ENCODE measurements at places on chromosomes 1 and 21.

DNA sequence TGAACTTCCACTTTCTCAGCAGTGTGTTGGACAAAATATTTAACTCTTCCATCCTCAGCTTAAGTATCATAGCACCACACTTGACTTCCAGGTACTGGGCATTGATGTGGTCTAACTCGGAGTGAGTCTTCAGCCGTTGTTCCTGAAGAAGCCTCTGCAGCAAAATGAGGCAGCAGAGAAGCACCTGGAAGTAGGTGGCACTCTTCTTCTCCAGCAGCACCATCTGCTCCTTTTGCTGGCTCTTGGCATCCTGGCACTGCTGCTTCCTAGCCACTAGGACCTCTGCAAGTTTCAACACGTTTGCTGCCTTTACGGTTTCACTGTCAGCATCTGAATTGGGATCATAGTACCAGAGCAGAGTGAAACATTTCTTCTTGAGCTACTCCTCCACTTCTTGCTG lies 162.5 kb upstream of the GORAB start:
- DNase-seq: no peak

DNA sequence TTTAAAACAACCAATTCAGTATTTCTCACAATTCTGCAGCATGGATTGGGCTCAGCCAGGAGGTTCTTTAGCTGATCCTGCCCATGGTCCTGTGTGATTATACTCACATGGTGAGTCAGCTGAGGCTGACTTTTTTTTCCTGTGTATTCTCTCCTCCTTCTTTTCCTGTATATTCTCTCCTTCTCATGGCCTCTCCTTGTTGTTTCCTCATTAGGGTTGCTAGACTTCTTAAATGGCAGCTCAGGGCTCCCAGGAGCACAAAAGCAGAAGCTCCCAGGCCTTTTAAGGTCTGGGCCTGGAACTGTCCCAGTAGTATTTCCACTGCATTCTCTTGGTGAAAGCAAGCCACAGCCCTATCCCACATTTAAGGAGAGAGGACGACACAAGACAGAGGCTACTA lies 26.8 kb downstream of the VANGL1 start:
- peak; percentile 20 for DNase-seq

DNA sequence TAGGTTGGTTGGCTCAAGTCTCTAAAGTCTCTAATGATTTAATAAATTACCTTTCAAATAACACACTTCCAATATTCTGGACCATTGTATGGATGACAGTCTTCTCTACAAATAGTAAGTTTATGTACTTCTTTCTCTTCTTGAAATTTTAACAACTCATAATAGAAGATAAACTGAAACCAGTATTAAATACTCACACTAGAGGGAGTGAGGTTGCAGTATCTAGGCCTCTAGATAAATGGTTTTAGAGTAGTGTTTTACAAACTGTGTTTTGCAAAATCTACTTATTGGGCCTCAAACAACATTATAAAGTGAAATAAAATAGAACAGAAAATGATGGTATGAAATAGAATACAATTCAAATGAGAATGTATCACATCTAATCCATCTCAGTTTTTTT lies 479.9 kb upstream of the BRINP3 start:
- no peak for DNase-seq

DNA sequence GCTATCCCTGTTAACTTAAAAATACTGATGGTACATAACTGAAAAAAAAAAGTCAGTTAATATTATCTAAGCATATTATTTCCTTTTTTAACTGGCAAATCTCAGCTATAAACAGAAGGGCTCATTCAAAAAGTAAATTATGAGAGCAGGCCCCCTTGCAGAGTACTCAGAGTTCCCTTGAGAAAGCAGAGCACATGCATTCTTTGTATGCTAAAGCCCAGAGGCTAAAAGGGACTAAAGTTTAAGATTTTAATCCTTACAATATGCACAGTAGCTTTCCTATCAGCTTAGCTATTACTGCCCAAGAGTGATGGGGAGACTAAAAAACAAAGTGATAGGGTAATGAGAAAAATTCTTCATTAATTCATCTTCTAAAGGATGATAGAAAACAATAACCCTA lies 18.5 kb downstream of the SLC16A1 start:
- DNase-seq: no peak

- DNase-seq: no peak
Observed at GRCh38 chr1:25782608-25783201, 17.3 kb upstream of the SELENON start.

DNA sequence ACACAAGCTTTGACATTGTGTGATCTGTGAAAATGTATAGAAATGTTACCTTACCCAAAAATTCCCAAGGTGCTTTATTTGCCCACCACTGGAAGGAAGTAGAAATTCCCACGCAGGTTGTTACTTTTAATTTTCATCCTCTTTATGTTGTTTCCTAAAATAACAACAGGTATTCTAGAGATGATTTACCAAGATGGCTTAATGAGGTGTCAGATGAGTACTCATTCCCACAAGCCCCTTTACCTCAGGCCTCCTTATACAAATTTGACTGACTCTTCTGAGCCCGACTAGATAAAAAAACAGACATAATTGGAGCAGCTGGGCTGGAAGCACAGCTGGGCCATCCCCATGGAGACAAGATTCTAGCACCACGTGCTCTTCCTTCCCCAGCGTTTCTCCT lies 114.6 kb downstream of the LIPI start:
- no peak for DNase-seq

DNA sequence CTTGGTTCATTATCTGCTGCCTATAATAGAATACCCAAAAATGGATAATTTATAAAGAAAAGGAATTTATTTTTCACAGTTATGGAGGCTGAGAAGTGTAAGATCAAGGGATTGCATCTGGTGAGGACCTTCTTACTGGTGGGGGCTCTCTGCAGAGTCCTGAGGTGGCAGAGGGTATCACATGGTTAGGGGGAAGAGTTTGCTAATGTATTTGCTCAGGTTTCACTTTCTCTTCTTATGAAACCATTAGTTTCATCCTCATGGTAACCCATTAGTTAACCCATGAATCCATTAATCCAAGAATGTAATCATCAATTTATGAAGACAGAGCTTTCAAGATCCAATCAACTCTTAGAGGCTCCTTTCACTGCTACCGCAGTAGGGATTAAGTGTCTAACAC lies 120.6 kb downstream of the DNM3 start:
- DNase-seq: no peak

GRCh38 chr1:116485071-116485735 lies 85.6 kb downstream of the CD58 start:
- DNase-seq: peak; percentile 68

DNA sequence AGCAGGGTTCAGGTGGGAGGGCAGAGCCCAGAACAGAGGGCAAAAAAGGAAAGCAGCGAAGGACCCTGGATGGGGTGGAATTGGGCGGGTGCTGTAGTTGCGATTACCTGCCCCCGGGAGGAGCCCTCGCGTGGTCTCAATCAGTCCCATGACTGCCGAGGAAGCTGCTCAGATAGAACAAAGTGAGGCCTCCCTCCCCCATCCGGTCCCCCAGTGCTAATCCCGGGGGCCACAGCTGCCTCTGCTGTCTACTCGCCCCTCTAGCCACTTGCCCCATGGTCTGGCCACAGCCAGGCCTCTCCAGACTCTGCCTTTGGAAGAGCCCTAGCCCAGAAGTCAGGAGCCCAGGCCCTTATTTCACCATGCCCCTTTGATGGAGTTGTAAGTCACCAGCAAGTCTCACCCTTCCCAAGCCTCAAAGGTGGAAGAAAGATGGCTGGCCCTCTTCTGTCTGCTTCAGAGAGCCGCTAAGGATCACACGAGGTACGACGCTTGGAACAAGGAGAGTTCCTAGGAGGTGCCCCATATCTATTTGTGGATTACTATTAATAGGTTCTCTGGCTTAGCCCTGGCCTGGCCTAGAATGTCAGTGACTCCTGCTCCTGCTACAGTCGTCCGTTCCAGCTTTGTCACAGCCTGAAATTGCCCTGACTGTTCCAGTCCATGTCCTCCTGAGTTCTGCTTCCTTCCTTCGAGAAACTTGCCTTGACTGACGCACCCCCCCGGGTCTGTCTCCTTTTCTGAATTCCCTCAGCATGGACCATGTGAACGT lies 16.4 kb downstream of the ECHDC2 start:
- peak; percentile 17 for DNase-seq

- no peak for DNase-seq
Observed at GRCh38 chr1:75198761-75199160, 64.6 kb downstream of the LHX8 start.

DNA sequence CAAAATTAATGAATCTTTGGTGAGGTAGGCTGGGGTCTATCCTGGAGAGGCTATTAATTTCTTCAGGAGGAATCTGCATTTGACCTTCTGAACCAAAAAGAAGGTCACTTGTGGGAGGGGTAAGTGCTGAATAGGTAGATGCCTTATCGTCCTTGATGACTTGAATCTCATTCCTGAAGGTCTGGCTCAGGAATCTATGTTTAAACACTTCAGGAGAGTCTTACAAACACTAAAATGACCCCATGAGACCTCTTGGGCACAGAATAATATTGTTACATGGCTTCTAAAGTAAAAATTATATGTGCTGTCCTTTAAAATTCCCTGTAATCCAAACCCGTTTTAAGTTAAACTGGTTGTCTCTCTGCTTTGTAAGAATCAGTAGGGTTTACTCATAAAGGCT lies 55.0 kb upstream of the FGGY start:
- no peak for DNase-seq

GRCh38 chr1:175118375-175119367 lies 51.0 kb downstream of the TNN start:
- no peak for DNase-seq

DNA sequence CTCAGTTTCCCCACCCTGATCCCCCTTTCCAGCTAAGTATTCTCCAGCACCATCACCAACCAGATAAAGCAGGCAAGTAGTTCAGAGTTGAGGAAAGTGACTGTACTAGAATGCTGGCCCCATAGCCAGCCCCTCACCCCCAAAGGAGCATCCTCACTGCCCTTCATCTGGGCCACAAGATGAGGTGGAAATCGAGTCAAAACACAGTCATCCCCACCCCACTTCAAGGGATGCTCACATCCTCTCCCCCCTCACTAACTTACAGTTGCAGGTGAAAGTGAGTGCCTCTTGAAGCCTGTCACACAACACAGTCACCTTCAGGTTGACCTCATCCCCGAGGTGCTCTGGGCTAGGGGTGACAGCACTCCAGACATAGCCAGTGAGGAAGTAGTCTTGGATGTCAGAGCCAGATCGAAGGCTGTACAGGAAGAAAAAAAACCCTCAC lies 30.4 kb downstream of the PIK3C2B start:
- DNase-seq: no peak

DNA sequence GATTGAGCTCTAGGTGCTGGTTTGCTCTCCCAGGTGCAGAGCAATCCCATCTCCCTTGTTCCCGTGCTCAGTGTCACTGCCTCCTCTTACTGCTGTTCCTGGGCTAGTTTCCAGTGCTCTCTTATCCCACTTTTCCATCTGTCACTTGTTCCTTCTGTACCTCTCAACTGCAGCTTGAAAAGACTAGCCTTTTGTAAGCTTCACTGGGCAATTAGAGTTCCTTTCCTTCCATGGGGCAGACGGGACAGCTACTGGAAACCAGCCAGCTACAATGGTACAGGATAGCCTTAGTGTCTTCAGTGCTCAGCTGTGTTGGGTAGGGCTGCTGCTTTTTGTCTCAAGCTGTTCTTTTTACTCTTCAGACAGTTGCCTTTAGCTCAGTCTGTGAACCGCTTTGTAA lies 31.6 kb downstream of the AGT start:
- no peak for DNase-seq

GRCh38 chr1:54407404-54408146 lies 1.4 kb upstream of the SSBP3 start:
- peak; percentile 91 for DNase-seq

DNA sequence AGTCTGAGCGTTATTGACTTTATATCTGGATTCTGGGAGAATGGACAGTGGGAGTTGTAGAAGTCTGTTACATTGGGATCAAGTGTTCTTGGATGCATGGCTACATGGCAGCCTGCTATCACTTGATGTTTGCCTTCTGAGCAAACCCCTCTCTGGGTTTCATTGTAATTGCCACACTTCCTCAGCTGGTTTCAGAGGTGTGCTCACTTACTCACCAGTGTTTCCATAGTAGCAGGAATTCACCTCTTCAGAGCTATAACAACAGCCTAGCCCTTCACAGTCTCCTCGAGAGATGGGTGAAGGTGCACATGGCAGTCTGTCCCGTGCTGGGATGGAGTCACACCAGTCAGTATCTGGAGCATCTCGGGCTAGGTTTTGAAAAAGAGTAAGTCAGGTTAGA lies 2.6 kb downstream of the ZP4 start:
- DNase-seq: no peak

DNA sequence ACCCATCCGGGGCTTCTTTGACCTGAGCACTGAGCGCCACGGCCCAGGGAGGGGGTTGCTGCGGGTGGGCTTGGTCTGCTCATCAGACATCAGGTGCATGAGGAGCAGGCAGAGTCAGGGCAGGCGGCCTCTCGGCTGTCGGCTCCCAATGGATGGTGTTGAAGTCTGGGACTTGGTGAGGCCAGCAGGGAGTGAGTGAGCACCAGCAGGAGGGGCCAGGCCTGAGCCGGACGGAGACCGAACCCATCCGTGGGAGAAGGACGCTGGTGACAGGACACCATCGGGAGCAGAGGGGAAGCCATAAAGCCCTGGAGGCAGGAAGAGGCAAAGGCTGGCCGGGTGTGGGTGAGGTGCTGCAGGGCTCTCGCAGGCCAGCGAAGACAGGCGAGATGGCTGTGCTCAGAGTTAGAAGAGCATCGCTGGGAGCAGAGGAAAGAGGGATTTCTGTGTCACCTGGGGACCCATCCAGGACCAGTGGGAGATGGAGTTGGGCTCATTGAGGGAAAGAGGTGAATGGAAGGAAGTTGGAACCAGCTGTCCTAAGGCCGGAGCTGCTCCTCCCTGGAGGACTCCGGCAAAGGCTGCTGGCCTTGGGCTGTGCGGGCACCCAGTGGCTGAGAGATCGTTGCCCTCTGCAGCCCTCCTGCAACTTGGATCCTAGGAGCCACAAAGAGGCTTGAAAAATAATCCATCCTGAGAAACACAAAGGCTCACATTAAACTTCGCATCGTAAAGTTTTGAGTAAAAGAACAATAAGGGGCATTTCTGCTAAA lies 49.9 kb downstream of the PDE9A start:
- DNase-seq: no peak

GRCh38 chr1:111576547-111576946 lies 43.0 kb upstream of the RAP1A start:
- DNase-seq: no peak

GRCh38 chr21:29018540-29018939 lies 609 bp downstream of the RWDD2B start:
- peak; percentile 17 for DNase-seq

DNA sequence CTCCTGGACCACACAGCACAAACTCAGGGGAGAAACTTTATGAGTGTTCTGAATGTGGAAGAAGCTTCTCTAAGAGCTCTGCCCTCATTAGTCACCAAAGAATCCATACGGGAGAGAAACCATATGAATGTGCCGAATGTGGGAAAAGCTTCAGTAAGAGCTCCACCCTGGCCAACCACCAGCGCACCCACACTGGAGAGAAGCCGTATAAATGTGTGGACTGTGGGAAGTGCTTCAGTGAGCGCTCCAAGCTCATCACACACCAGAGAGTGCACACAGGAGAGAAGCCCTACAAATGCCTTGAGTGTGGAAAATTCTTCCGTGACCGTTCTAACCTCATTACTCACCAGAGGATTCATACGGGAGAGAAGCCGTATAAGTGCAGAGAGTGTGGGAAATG lies 22.5 kb downstream of the ZSCAN20 start:
- no peak for DNase-seq
